Activated naive CD4-positive, alpha-beta T cell (primary cell): ENCODE measurements at places on chromosomes 6 and 20.
A peak's percentile ranks its signal among the peaks of the same experiment; 100 is the strongest.

- DNase-seq: no peak
Observed at GRCh38 chr6:37583261-37583660, 83.6 kb upstream of the CCDC167 start.

- DNase-seq: no peak
Observed at GRCh38 chr6:3324262-3324942, 65.7 kb downstream of the PSMG4 start.

- DNase-seq: no peak
Observed at GRCh38 chr6:72218125-72218524, 331.8 kb downstream of the RIMS1 start.

DNA sequence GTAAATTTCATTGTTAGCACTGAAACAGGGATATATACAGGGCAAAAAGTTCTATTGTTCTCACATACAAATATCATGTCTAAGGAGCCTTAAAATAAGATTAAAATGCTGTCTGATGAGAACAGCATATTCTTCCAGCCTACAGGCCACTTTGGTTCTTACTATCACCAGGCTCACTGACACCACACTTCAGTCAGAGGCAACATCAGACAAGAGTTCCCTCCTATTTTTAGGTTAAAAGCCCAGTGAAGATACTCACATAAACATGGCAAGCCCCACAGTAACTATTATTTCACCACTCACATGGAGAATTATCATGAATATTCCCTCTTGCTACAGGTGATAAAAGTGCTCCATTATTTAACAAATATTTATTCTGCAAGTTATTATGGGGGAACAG lies 175.8 kb downstream of the ISM1 start:
- DNase-seq: no peak

- DNase-seq: no peak
Observed at GRCh38 chr6:53543359-53544216, 1.3 kb downstream of the GCLC start.

GRCh38 chr20:16175322-16175961 lies 397.8 kb downstream of the KIF16B start:
- DNase-seq: no peak

DNA sequence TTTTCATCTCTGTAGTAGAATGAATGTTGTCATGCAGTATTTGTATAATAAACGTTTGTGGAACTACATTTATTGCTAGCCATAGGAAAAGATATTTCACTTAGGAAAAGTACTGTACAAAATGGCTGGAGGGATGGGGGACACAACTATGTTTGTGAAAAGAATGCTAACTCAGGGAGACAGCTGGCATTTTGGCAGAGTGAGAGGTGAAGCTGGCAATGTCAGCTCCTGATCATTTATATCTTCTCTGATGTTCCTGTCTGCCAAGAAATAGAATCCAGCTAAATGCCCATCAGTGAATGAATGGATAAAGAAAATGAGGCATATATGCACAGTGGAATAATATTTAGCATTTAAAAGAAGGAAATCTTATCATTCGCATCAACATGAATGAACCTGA lies 313.0 kb upstream of the IRAK1BP1 start:
- DNase-seq: no peak

GRCh38 chr6:36023996-36024795 lies at the start of gene SLC26A8:
Gene SLC26A8 (minus strand): TSS chr6:36024641. CDS start chr6:36019707, 4,934 bp downstream.
- DNase-seq: no peak

- no peak for DNase-seq
Observed at GRCh38 chr6:94350833-94351232, 931.5 kb upstream of the EPHA7 start.

GRCh38 chr20:31472395-31473330 lies 2.3 kb downstream of the DEFB124 start:
- no peak for DNase-seq

- DNase-seq: no peak
Observed at GRCh38 chr6:101806241-101806640, 412.7 kb downstream of the GRIK2 start.

- peak; percentile 55 for DNase-seq
Observed at GRCh38 chr6:30730601-30731435, 10.7 kb downstream of the TUBB start.

DNA sequence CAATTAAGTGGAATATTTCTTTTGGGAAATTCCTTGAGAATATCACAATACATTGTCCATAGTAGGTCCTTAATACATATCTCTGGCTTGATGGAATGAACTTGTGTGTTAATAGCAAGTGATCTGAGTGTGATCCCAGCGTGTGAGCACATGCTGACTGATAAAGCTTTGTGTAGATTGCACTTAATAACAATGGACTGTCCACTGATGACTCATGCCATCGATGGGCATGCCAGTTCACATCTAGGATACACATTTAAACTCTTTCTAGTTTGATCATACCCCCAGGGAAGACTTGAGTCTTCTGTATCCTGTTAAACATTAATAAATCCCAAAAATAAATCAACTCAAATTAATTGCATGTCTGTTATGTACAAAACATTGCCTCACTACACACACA lies 454.3 kb upstream of the SPTLC3 start:
- no peak for DNase-seq
